ENCODE measurements at places on chromosomes 2 and 18.

GRCh38 chr2:75174519-75174918 is 24.8 kb downstream of the TACR1 start:
- no peak for DNase-seq

GRCh38 chr2:36889795-36890194 is 76.5 kb downstream of the STRN start:
- DNase-seq, result no peak

DNA sequence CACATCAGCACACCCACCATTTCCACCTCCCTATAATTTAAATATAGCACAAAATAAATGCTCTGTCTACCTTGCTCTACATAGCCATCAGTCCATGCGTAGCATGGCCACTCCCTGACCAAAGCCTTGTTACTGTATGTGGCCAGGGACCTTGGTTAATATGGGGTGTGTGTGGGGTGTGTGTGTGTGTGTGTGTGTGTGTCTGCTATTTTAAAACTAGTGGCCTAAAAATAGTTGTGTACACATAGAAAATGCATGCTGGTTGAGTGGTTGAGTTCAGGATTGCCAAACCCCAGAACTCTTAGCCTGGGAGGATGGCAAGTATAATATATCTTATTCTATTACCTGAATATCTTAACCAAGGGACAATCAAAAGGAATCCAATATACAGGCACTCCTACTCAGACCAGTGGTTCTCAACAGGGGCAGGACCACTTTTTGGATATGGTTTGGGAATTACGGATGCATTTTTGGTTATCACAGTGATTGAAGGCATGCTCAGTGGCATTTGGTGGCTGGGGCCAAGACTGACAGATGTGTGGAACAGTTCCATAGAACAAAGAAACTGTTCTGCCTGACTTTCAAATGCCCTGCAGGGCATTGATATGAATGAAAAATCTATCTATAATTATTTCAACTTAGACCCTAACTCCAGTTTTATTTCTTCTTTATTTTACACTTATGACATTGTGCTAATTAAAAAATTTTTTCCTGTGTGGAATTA is 72.3 kb upstream of the PSME4 start:
- DNase-seq, result no peak

- peak; percentile 42 for DNase-seq
Measured at GRCh38 chr18:12376034-12376753, 833 bp downstream of the AFG3L2 start.

- DNase-seq, result peak; percentile 64
Measured at GRCh38 chr2:199471443-199472057, 13.8 kb upstream of the SATB2 start.

DNA sequence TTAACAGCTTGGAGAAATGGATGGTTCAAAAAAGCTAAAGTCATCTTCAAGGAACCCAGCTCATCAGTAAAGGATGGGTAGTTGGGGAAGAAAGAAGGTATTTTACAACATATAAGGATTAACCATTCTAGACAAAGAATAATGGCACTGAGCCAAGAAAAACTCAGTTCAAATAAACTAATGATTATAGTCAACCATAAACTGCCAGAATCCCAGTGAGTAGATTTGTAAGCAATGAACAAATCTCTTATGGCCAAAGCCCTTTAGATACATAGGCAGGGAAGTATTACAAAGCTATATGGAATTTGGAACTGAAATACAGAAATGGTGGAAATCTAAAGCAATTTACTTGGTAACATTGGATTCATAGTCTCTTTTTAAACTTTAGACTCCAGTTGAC is 92.4 kb upstream of the ZFP36L2 start:
- no peak for DNase-seq

GRCh38 chr2:237236188-237236587 is 150.5 kb downstream of the COPS8 start:
- no peak for DNase-seq

DNA sequence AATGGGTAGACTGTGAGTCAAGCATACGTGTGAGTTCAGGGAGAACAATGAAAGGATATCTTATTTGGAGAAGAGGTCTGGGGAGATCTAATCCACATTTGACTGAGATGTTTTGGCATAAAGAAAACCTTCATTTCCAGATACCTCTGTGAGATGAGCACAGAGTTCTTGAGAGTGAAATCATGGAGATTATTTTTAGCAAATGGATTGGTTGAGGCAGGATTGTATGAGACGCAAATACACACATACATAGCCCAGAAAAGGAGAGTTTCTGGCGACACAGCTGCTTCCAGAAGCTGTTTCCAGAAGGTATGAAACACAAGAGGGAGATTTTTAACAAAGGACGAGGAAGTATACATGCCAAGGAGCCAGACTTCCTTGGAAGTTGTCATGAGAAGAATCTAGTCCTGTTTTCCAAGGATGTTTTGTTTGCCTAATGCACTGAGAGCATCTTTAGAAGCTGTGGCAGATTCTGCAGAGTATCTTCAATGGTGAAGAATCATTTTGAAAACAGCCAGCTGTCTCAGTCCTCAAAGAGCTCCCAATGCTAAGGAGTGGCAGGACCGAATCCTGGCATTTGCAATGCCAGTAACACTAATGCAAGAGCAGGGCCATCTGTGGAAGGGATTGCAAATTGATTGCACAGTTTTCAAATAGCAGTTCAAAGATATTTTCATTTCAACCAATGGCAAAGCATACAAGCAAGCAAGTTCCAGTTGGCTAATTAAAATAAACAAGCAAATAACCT is 177.2 kb downstream of the SETBP1 start:
- no peak for DNase-seq

DNA sequence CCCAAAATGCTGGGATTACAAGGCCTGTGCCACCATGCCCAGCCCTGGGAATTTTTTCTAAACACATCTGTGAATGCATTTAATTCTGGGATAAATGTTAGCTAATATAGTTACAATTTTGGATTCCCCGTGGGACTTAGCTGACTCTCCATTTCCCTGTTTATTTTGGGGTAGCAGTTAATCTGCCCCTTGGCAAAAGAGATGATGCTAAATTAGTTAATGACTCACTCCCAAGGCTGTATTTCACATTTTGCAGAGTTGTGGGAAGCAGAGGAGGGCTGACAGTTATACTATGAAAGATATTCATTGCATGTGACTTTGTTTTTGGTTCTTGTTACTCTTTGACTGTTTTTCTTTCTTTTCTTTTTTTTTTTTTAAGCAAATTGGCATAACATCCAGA is 3.2 kb downstream of the MTHFD2 start:
- no peak for DNase-seq

DNA sequence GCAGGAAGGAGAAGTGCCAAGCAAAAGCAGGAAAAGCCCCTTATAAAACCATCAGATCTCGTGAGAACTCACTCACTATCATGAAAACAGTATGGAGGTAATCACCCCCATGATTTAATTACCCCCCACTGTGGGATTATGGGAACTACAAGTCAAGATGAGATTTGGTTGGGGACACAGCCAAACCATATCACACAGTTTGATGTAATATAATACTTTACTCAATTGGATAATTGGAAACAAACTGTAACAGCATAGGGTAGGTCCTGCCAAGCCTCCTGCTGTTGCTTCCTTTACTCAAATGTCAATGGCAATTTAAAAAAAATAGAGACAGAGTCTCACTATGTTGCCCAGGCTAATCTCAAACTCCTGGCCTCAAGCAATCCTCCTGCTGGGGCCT is 15.5 kb upstream of the METTL21A start:
- DNase-seq, result no peak

GRCh38 chr2:211103989-211104388 is 547.6 kb downstream of the CPS1 start:
- DNase-seq, result peak; percentile 31

- no peak for DNase-seq
Measured at GRCh38 chr2:26980971-26981370, 10.5 kb downstream of the MAPRE3 start.

- no peak for DNase-seq
Measured at GRCh38 chr2:195648787-195649186, 8.2 kb upstream of the SLC39A10 start.

- DNase-seq, result no peak
Measured at GRCh38 chr2:158458617-158458920, 1.8 kb downstream of the PKP4 start.

GRCh38 chr2:130963849-130964793 is 127.4 kb downstream of the ARHGEF4 start:
- no peak for DNase-seq

DNA sequence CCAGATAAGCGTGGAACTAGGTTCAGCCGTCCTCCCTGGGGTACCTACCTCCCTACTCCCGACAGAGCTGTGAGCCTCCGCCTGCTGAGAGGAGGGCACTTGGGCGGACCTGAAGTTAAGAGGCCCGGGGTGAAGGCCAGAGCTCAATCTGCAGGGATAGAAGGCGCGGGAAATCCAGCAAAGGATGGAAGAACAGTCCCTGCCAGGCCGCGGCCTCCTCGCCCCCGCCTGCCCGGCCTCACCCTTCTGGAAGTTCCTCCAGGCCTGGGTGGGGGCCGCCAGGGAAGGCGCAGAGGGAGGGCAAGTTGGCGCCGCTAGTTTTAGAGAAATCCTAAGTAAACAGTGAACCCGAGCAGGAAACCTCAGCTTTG is 13.0 kb downstream of the EN1 start:
- DNase-seq, result no peak

- DNase-seq, result no peak
Measured at GRCh38 chr2:44131177-44131576, 37.5 kb upstream of the PPM1B start.

DNA sequence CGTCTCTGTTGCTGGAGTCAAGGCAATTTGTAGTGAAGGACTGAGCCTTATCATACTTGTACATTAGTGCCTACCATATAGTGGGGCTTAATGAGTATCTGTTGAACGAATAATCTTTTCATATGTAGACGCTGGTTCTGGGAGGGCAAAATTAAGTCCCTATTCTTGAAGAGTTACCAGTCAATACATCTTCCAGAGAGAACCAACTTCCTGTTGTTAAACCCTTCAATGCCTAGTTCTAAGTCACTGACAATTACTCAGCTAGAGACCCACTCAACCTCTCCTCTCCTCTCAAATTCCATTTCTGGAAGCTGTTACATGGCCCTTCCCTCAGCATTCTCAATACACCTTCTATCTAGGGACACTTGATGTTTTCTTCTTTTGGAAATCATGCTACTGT is 1.1 kb upstream of the MOB4 start:
- no peak for DNase-seq

DNA sequence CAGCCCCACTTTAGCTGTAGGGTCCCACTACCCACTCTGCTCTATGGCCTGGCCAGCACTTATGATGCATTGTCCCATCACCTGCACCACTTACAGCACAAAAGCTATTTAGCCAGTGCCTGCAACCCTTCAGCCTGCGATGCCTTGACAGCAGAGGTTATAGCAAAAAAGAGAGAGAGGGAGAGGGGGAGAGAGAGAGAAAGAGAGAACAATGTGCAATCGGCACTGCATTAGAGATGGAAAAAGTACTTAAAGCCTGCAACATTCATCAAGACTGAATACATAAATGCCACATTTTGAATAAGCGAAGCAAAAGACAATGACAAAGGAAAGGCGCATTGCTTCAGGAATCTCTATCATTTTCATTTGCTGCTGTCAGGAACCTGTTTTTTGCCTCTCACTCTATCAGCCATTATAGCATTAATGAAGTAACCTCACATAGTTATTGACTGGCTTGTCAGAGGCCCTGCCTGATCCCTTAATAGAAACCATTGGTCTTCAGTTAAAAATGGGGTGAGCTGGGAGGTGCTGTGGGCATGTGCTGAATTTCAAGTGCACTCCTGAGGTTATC is 833.1 kb downstream of the BCL11A start:
- DNase-seq, result no peak

- DNase-seq, result no peak
Measured at GRCh38 chr18:31303771-31304170, 14.2 kb upstream of the DSG1 start.

- no peak for DNase-seq
Measured at GRCh38 chr2:67283641-67284040, 113.5 kb upstream of the ETAA1 start.

DNA sequence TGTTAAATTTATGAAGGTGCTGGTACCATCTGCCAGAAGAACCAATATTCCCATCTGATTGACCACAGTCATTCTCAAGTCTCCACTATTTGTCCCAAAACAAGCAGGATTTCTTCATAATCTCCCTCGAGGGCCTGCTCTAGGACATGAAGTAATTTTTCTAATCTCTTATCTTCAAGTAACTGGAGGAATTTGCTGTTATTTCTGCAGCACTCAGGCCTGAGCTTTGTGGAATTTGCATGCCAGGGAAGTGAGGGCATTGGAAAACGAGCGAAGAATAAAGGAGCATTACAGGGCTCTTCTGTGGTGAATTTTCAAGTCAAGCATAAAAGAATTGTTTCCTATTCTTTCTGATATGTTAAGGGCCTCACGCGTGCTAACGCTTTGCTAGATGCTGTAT is 161.2 kb upstream of the EPAS1 start:
- no peak for DNase-seq

DNA sequence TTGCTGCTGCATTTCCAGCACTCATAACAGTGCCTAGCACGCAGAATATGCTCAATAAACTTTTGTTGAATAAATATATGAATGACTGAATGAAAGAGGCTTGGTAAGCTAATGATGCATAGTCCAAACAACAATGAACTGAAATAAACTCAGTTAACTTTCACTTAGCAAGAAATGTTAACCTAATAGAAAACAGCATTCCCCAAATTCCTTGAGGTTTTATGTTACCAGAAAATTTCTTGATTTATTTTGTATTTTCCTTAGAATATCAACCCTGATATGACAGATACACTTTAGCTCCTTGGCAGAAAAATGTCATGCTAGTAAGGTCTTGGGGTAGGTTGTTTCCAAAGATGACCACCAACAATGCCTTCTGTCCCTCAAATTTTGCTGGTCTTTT is 217.4 kb downstream of the KCNE4 start:
- DNase-seq, result no peak

DNA sequence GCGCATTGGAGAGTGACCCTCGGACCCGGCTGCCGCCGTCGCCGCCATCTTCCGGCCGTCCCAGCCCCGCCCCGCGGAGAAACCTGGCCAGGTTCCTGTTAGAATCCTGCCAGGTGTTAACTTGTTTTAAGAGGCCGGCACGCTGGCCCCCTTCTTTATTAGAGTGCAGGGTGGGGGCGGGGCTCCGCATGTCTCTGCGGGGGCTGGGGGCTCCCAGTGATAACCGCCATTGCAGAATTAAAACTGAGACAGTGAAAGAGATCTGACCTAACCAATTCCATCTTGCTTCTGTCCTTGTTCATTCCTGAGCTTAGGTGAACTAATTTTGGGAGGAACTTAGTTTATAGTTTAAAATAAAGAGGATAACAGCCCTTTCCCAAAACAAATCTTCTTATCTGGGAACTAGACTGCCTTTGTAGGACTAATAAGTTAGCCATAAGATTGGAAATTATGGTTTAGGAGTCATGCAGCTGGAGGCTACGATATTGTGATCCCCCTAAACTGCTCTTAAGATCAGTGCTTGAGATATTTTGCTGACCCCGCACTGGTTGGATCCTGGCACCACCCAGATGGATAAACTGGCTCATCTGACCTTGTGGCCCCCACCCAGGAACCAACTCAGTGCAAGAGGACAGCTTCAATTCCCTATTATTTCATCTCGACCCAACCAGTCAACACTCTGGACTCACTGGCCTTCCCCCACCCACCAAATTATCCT is 543 bp upstream of the STARD7 start:
- DNase-seq, result no peak
